ENCODE measurements at places on chromosomes 2 and 18.

DNA sequence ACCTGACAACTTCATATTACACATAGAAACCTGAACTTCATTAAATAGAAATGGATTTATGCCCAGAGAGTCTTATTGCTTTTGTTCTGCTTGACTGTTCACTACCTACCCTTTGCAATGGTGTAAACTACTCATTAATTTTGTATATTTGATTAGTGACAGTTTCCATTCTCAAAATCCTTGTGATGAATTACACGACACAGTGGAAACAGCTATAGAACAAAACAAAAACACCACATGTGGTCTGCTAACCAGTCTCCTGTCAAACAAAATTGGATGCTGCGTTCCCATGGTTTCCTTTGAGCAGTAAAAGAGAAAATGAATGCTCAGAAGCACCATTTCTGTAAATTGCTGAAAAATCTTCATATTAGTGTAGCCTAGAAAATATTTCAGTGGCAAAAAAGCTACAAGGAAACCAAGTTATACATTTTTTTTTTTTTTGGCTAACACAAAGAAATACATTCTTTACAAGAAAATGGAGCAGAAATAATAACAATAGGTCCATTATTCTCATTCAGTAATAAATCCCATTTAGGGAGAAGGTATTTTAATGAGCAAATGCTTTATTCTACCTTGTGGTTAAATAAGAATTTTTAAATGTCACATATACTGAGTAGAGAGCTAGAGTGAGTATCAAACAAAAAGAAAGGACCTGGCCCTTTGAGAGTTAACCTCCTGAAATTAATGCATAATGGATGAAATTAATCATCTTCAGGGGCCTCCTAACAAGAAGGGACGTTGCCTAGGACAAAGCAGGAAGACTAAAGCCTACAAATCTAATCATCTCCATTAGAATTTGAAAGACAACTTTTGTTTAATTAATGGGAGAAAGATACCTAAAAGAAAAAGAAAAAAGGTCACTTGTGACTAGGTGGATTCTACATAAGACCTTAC lies 355.1 kb upstream of the ZC3H15 start:
- no peak for DNase-seq

DNA sequence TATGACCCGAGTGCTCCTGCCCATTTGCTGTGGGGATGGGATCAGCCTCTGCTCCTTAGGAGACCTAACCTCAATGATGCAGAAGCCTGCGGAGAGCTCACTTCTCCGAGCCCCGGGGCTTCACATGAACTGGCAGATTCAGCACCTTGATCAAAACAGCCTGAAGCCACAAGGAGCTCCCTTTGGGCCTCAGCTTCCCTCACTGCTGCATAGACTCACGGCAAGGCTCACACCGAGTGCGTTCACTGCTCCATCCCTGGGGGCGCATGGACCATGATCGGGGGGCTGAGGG lies 33.0 kb downstream of the CRACDL start:
- DNase-seq: no peak

GRCh38 chr2:26717362-26717761 lies 24.8 kb downstream of the KCNK3 start:
- DNase-seq: no peak

DNA sequence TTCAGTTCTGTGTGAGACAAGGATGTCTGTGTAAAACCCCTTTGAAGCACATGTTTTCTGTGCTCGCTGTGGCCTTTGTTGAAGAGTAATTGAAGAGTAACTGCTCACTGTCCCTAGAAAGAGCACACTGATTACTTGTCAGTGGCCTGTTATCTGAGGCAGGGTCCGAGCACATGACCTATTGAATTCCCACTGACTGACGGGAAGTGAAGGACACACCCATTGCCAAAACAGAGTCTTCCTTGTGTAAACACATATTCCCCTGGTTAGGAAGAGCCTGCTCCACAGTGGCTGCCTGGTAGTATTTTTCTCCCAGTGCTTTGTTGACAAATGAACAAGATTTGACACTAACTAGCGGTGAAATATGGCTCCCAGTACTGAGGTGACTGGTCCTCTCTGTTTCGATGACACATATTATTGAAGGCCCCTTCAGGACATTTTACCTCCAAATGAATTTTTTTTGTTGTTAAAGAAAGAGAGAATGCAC lies 148.5 kb upstream of the GYPC start:
- no peak for DNase-seq

- no peak for DNase-seq
Observed at GRCh38 chr2:31688282-31688681, 107.5 kb upstream of the SRD5A2 start.

GRCh38 chr2:98654699-98655495 lies 46.5 kb downstream of the UNC50 start:
- DNase-seq: no peak

DNA sequence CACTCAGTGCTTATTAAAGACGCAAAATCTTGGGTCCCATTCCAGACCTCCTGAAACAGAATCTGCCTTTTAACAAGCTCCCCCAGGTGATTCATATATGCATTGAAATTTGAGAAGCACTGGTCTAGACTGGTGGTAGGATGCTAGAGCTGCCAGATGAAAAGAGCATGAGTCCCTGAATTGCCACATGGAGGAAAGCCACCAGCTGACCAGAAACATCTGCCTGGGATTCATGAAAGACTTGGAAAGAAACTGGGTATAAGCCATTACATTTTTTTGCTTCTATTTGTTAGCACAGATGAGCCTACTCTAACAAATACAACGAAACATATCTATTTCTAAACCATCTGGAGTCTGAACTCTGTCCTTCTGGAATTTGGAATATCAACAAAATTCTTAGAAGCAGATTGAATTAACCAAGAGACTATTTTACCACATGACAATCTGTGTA lies 228.9 kb downstream of the RBM43 start:
- no peak for DNase-seq

- no peak for DNase-seq
Observed at GRCh38 chr2:53826030-53826410, 33.7 kb downstream of the GPR75 start.
